Thymus (tissue), 14 donors: ENCODE measurements at places on chromosomes 12 and 14.
A peak's percentile ranks its signal among the peaks of the same experiment; 100 is the strongest.

GRCh38 chr14:95722525-95723190 lies 8.7 kb upstream of the TCL1A start:
- no peaks in the 10 kb centered on the region for H3K27me3 ChIP-seq
- H3K4me1 ChIP-seq = no peaks in the 10 kb centered on the region
- no peak overlapping the region for H3K27ac ChIP-seq

- H3K4me3 ChIP-seq = no peak overlapping the region
- no peaks in the 10 kb centered on the region for H3K36me3 ChIP-seq
- no peaks in the 10 kb centered on the region for H3K27me3 ChIP-seq
- peaks cover 13% of the 10 kb centered on the region for H3K4me1 ChIP-seq
- DNase-seq = no peak
Measured at GRCh38 chr14:102321456-102322422, 2.2 kb downstream of the ZNF839 start.

DNA sequence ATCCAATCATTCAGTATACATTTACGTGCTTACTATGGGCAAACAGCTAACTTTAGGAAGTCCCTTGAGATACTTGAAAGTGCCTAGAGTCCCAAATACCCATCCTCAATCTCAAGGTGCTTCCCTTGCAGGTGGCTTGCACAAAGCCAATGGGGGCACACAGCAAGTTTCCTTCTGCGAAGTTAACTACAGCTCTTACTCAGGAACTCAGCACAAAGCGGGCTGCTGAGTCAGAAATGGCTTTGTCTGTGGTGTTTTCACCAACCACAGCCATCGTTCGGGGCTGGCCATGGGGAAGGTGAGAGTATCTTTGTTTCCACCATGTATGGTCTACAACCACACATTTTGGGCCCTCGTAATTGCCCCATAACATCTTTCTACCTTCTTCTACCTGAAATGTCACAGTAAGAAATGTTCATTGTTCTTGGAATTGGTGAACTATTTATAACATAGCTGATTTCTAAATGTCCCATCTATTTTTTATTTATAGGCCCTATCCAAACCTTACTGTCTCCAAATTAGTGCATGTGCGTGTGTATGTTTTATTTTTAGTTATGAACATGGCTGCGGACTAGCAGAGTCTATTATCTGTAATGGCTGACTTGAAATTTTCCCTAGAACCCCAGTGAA lies 13.9 kb downstream of the MFAP5 start:
- no peaks in the 10 kb centered on the region for H3K27me3 ChIP-seq
- H3K4me3 ChIP-seq = no peak overlapping the region
- H3K4me1 ChIP-seq = peaks cover 17% of the 10 kb centered on the region
- DNase-seq = peak; percentile 64
- H3K36me3 ChIP-seq = no peaks in the 10 kb centered on the region
- peak overlapping the region; percentile 87 for H3K27ac ChIP-seq

GRCh38 chr12:13100605-13100881 lies 2.9 kb downstream of the GSG1 start:
- H3K4me1 ChIP-seq = peaks cover 35% of the 10 kb centered on the region
- H3K27ac ChIP-seq = peak overlapping the region; percentile 80
- no peak for DNase-seq
- no peaks in the 10 kb centered on the region for H3K36me3 ChIP-seq
- no peaks in the 10 kb centered on the region for H3K27me3 ChIP-seq

- H3K36me3 ChIP-seq = peaks cover 8% of the 10 kb centered on the region
- H3K4me3 ChIP-seq = no peak overlapping the region
- DNase-seq = no peak
- no peaks in the 10 kb centered on the region for H3K27me3 ChIP-seq
- peaks cover 94% of the 10 kb centered on the region for H3K4me1 ChIP-seq
Measured at GRCh38 chr12:104494137-104494792, 37.5 kb downstream of the CHST11 start.

GRCh38 chr12:124513297-124513867 lies 54.0 kb downstream of the NCOR2 start:
- H3K4me3 ChIP-seq = no peak overlapping the region
- no peak overlapping the region for H3K27ac ChIP-seq
- H3K4me1 ChIP-seq = peaks cover 49% of the 10 kb centered on the region
- peaks cover 23% of the 10 kb centered on the region for H3K36me3 ChIP-seq
- H3K27me3 ChIP-seq = no peaks in the 10 kb centered on the region

DNA sequence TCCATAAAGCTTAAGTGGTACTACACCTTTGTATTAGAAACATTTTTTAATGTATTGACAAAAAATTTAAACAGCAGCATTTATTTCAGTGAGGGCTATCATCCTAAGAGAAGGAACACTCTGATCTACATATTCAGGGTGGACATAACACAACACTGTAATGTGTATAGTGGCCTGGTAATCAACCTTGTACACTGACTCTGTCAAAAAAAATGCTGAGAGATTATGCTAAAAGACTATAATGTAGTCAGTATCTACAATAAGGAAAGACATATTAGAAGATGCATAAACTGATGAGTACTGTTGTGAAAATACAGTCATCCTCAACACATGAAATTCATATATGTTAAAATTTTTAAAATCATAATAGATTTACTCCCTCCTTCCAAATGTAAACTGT lies 68.2 kb downstream of the C2CD5 start:
- no peak overlapping the region for H3K27ac ChIP-seq
- no peaks in the 10 kb centered on the region for H3K27me3 ChIP-seq
- DNase-seq = no peak

DNA sequence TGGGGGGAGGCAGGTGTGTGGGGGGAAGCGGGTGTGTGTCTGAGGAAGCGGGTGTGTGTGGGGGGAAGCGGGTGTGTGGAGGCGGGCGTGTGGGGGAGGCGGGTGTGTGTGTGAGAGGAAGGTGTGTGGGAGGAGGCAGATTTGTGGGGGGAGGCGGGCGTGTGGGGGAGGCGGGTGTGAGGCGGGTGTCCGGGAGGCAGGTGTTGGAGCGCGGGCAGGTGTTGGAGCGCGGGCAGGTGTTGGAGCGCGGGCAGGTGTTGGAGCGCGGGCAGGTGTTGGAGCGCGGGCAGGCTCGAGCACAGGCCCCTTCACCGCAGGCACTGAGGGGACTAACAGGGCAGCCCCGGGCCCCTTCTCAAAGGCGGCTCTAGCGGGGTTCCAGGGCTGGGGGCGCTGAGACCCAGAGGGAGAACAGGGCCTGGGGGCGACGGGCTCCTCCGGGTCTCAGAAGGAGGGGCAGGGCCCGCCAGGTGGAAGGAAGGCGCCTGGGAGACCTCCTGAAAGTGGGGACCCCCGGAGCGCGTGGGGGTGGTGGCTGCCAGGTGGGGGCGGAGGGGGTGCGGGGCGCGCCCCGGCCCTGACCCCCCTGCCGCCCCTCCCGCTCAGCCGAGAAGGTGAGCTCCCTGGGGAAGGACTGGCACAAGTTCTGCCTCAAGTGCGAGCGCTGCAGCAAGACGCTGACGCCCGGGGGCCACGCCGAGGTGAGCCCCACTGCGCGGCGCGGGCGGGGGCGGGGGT lies 3.2 kb downstream of the CRIP2 start:
- H3K4me3 ChIP-seq = no peak overlapping the region
- DNase-seq = no peak
- H3K27me3 ChIP-seq = peaks cover 72% of the 10 kb centered on the region
- H3K36me3 ChIP-seq = no peaks in the 10 kb centered on the region

DNA sequence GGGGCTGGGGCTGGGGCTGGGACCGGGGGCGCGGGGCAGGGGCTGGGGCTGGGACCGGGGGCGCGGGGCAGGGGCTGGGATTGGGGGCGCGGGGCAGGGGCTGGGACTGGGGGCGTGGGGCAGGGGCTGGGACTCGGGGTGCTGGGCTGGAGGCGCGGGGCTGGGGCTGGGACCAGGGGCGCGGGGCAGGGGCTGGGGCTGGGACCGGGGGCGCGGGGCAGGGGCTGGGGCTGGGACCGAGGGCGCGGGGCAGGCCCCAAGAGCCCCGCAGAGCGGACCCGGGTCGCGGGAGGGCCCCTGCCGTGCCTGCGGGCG lies 452 bp downstream of the P2RX2 start:
- no peak overlapping the region for H3K4me3 ChIP-seq
- H3K27ac ChIP-seq = no peak overlapping the region
- no peak for DNase-seq
- H3K4me1 ChIP-seq = peaks cover 3% of the 10 kb centered on the region
- peaks cover 6% of the 10 kb centered on the region for H3K36me3 ChIP-seq

DNA sequence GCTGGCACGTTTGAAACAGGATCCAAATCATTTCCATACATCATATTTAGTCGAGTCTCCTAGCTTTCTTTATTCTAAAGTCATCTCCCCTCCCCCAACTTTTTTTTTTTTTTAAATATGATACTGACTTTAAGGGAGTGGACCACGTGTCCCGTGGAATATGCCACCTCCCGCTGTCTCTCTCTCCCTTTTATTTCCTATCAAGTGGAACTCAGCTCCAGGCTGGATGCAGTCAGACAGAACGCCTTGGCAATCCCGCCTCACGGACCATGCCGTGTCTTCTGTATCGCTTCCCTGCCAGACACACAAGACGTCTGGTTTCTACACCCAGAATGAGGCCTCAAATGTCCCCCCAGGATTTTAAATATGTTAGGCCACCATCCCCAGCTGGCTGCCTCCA lies 21.2 kb downstream of the BCL7A start:
- no peak overlapping the region for H3K27ac ChIP-seq
- H3K4me1 ChIP-seq = no peaks in the 10 kb centered on the region
- H3K27me3 ChIP-seq = no peaks in the 10 kb centered on the region
- peaks cover 89% of the 10 kb centered on the region for H3K36me3 ChIP-seq

DNA sequence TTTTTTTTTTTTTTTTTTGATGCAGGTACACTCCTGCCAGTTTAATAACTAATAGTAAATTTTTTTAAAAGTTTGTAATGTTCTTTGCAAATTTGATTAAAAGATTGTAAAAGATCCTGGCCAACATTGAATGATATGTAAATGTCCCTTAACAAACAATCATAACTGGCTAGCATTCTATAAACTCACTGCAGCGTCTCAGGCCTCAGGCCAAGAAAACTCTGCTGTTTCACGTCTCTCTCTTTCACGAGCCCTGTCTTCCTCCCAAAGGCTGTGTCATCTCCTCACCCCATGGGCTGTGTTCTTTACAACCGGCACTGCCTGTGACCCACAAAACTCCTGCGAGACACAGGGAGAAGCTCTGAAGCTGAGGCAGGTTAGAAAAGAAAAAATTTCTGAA lies 103.3 kb downstream of the NUAK1 start:
- DNase-seq = no peak
- no peaks in the 10 kb centered on the region for H3K4me1 ChIP-seq
- no peaks in the 10 kb centered on the region for H3K36me3 ChIP-seq
- H3K4me3 ChIP-seq = no peak overlapping the region
- no peak overlapping the region for H3K27ac ChIP-seq

DNA sequence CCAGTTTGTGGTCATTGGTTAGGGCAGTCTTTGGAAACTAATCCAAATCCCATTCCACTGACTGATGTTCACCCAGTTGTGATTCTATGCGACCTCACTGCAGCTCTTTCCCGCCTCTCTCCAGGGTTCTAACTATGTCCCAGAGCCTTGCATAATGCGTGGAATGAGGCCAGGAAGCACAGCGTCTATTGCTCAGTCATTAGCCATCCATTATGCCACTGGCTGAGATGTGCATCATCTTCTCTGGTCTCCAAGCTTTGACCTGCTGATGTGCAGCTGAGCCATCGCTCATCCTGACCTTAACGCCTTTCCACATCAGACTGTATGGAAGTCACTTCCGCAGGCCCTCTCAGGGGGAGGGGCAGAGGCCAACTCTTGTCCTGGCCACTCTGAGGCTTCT lies 115.4 kb upstream of the VRK1 start:
- no peak overlapping the region for H3K27ac ChIP-seq
- H3K36me3 ChIP-seq = no peaks in the 10 kb centered on the region
- peaks cover 11% of the 10 kb centered on the region for H3K27me3 ChIP-seq

GRCh38 chr12:108151533-108152169 lies 22.6 kb downstream of the WSCD2 start:
- H3K4me3 ChIP-seq = no peak overlapping the region
- H3K27me3 ChIP-seq = no peaks in the 10 kb centered on the region
- H3K36me3 ChIP-seq = no peaks in the 10 kb centered on the region
- no peaks in the 10 kb centered on the region for H3K4me1 ChIP-seq
- no peak overlapping the region for H3K27ac ChIP-seq
- DNase-seq = no peak

DNA sequence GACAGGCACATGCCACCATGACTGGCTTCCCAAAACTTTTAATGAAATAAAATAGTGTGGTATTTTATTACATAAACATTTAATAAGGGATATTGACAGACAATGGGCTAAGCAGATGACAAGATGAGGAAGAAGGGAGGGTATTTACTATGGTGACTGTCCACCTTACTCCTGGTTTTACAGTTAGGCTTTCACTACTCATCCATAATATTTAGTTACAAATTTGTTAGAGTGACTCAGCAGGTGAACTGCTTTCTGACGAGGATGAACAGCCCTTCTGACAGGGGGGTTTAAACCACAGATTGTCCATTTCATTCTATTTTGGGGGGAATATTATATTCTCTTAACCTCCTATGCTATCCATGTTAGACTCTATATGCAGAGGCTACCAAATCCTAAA lies 3.6 kb upstream of the PALS1 start:
- H3K36me3 ChIP-seq = no peaks in the 10 kb centered on the region
- peaks cover 4% of the 10 kb centered on the region for H3K4me1 ChIP-seq
- H3K4me3 ChIP-seq = no peak overlapping the region
- H3K27ac ChIP-seq = no peak overlapping the region
- H3K27me3 ChIP-seq = peaks cover 2% of the 10 kb centered on the region
- no peak for DNase-seq

GRCh38 chr12:6834254-6834653 lies 6.0 kb downstream of the P3H3 start:
- H3K36me3 ChIP-seq = no peaks in the 10 kb centered on the region
- no peak overlapping the region for H3K27ac ChIP-seq
- H3K27me3 ChIP-seq = peaks cover 17% of the 10 kb centered on the region
- H3K4me3 ChIP-seq = no peak overlapping the region

DNA sequence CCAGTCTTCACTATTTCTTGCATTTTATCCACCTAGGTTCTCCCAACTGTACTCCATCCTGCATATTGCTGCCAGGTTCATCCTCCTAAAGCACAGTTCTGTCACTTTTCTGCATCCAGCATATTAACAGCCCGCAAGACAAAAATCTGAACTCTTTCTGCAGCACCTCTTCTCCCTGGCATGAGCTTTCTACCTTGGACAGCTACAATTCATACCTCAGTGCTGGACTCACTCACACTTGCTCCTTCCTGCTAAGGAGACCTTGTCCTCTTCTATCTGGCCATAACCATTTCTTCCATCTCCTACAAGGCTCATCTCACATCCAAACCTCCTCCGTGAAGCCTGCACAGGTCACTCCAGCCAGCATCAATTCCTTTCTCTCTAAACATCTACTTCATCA lies 170.1 kb upstream of the GRIP1 start:
- DNase-seq = no peak
- no peaks in the 10 kb centered on the region for H3K27me3 ChIP-seq
- no peaks in the 10 kb centered on the region for H3K36me3 ChIP-seq
- no peak overlapping the region for H3K4me3 ChIP-seq
- H3K27ac ChIP-seq = no peak overlapping the region

DNA sequence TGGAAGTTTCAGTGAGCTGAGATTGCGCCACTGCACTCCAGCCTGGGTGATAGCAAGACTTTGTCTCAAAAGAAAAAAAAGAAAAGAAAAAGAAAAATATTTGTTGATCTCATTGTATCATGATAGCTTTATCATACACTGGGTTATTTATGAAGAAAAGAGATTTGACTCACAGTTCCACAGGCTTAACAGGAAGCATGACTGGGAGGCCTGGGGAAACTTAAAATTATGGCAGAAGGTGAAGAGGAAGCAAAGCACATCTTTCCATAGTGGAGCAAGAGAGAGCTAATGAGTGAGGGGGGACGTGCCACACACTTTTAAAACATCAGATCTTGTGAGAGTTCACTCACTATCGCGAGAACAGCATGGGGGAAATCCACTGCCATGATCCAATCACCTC lies 72.7 kb upstream of the FUT8 start:
- peaks cover 10% of the 10 kb centered on the region for H3K4me1 ChIP-seq
- H3K27me3 ChIP-seq = no peaks in the 10 kb centered on the region
- DNase-seq = no peak
- no peaks in the 10 kb centered on the region for H3K36me3 ChIP-seq
- H3K4me3 ChIP-seq = no peak overlapping the region
